ENCODE measurements at places on chromosomes 16 and 17.
A peak's percentile ranks its signal among the peaks of the same experiment; 100 is the strongest.

- no peak for DNase-seq
Measured at GRCh38 chr16:89046491-89046890, 47.2 kb upstream of the ACSF3 start.

DNA sequence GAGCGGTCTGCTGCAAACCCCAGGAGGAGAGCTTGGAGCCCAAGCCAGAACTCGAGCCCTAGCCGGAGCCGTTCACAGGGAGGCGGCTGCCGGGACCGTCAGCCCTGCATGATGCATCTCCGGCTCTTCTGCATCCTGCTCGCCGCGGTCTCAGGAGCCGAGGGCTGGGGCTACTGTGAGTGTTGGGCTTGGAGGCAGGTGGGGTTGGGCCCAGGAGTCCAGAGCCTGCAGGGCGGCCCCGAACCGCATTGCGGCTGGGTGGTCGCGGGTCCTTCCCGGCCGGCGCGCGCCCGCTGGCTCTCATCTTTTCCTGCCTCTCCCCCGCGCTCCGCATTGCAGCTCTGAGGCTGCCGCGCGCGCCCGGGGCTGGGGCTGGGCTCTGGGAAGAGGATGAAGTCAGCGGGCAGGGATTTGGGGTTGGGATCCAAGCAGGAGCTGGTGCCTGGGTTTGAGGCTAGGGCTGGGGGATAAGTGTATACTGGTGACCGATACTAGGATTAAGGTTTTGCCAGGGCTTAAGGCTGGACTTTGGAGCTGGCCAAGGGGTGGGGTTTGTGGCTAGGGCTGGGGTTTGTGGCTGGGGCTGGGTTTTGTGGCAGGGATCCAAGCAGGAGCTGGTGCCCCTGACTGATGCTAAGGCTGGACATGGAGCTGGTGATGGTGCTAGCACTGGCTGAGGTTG, 532 bp downstream of the CNTNAP1 start:
- no peak for DNase-seq

- DNase-seq, result no peak
Measured at GRCh38 chr17:56845934-56846333, 12.0 kb downstream of the DGKE start.

DNA sequence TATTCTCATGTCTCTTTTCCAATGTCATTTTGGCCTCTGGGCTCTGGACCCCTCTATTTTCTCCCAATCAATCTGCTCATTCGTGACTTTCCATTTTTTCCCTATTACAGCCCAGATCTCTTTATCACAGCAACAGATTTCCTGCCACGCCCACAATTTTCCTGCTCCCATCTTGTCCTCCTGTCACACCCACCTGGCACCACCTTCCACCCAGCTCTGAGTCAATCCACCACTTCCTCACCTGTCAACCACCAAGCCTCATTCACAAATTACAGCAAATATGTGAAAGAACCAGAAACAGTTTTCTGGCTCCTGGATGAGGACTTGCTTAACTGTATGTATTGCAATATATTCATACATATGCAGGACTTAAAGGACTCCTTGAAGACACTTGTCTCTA, 311.3 kb downstream of the GRIN2A start:
- no peak for DNase-seq

DNA sequence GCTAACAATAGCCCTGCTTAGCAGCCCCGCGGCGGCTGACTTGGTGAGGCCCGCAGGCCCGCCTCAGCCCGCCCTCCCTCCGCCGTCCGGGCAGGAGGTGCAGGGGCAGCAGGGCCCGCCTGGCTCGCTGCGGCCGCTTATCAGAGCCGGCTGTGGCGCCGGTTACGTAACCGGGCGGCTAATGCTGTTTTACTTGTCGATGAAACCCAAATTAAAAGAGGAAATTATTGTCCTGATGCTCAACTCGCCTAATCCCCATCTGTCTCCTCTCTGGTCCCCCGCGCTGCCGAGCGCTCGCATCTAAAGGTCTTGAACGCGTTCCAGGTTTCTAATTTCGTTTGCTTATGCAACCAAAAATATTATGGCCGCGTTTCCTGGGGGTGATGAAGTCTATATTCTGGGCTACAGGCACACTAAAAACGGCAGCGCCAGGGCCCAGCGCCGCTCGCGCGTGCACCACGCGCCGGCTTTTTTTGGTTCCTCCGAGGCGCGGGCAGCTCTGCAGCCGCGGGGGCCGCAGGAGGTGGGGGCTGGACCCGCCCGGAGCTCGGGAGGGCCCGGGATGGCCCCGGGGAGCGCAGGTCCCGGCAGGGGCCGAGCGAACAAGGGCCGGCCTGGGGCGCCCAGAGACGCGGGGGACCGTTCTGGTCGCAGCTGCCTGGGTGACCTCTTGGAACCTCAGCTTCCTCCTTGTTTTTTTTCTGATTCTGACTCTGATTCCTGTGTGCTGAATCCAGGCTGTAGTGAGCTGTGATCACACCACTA, 65.2 kb upstream of the TOB1 start:
- no peak for DNase-seq

DNA sequence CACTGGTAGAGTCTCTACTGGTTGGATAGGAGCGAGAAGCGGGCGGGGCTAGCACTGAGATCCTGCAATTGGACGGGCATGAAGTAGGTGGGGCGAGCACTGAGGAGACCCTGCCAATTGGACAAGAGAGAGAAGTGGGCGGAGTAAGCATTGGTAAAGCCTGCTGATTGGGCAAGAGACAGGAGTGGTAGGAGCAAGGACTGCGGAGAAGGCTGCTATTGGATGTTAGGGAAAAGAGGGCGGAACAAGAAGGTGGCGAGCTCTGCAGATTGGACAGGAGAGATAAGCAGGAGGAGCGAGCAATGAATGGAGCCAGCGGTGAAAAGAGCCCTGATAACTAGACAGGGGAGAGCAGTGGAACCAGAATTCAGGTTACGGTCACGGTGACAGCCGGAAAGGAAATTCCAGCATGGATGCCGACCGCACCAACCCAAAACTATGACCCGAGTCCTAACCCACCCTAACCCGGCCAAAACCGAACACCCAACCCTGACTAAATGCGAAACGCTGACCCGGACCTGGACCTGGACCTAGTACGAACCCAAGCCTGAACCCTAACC, 4.8 kb downstream of the SCGB1C2 start:
- no peak for DNase-seq

- DNase-seq, result no peak
Measured at GRCh38 chr16:9644258-9644657, 538.0 kb downstream of the GRIN2A start.

- no peak for DNase-seq
Measured at GRCh38 chr16:48608452-48608851, 1.5 kb downstream of the N4BP1 start.

DNA sequence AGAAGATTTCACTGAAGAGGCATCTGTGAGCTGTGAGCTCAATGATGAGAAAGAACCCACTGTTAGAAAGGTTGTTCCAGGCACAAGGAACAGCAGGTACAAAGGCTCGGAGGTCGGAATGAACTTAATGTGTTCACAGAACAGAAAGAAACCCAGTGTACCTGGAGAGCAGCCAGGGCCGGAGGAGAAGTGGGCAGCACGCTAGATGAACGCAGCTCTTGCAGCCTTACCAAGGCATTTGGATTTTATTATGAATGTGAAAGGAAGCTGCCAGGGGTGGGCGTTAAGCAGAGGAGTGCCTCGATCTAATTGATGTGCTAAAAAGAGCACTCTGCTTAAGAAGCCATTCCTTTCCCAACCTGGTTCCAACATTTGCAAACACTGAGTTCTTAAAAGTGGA, 19.0 kb downstream of the EEF2K start:
- no peak for DNase-seq

- DNase-seq, result no peak
Measured at GRCh38 chr16:64615630-64616280, 506.1 kb downstream of the CDH11 start.

DNA sequence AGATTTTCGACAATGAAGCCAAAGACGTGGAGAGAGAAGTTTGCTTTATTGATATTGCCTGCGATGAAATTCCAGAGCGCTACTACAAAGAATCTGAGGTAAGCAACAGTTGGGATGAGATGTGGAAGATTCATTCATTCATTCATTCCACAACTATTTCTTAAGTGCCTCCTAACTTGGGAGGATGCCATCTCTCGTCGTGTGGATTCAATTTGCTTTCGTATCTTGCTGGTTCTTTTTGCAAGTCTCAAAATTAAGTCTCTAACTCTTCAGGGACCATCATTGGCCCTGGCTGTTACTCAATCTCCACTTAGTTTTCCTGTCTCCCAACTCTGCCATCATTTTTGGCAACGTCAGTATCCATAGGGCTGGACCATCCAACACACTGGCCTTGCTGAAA, 85.6 kb upstream of the NOL11 start:
- no peak for DNase-seq

- no peak for DNase-seq
Measured at GRCh38 chr17:63181856-63182255, 215.8 kb downstream of the TANC2 start.

DNA sequence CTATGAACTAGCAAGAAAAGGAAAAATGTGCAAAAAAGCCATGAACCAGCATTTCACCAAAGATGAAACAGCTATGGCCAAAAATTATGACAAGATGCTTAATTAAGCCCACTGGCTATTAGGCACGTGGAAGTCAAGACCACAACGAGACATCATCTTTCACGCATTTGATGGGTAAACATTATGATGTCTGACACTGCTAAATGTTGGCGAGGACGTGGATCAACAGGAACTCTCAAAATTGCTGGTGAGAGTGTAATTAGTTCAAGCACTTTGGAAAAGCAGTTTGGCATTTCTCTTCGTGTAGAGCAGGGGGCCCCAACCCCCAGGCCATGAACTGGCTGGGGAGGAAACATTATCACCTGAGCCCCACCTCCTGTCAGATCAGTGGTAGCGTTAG, 39.6 kb upstream of the ADGRG1 start:
- no peak for DNase-seq

GRCh38 chr16:52422307-52422706, 124.6 kb downstream of the TOX3 start:
- no peak for DNase-seq

DNA sequence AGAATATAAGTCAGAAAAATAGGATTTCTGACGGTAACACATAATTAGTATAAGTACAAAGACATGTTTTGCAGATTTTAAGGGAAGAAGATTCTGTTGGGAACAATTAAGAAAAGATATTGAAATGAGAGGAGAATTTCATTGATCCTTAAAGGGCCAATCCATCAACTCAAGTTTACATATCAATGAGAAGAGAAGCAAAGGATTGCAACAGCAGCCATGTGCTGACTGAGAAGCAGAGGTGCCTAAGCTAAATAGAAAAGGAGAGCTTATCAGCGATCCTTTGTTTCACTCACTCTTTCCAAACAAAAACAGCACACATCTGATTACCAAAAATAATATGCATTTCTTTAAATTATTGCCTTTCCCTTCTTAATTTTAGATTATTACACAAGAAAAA, 94.6 kb downstream of the ITFG1 start:
- no peak for DNase-seq

GRCh38 chr17:43389046-43389947, 9.5 kb upstream of the ARL4D start:
- peak; percentile 49 for DNase-seq

- no peak for DNase-seq
Measured at GRCh38 chr17:38510421-38511149, 82.3 kb downstream of the ARHGAP23 start.

GRCh38 chr17:17525311-17525710, 29.1 kb upstream of the RASD1 start:
- DNase-seq, result no peak

DNA sequence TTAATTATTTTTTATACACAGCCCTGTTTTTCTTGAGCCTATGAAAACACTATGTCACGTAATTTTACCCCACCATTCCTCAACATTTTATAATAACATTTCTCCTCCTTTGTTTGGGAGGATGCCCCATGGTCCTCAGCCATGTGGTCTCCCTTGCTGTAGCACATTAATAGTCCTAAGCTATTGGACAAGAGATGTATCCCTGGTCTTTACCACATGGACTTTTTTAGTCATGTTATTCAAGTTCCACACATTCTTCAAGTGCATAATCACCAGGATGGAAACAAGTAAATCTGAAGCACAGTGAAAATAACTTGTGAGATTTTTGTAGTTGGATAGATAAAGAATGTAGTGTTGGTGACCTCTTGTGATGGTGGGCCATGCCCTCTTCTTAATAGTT, 2.0 kb upstream of the KRTAP2-3 start:
- no peak for DNase-seq

GRCh38 chr17:9306086-9306485, 269.5 kb downstream of the STX8 start:
- no peak for DNase-seq

DNA sequence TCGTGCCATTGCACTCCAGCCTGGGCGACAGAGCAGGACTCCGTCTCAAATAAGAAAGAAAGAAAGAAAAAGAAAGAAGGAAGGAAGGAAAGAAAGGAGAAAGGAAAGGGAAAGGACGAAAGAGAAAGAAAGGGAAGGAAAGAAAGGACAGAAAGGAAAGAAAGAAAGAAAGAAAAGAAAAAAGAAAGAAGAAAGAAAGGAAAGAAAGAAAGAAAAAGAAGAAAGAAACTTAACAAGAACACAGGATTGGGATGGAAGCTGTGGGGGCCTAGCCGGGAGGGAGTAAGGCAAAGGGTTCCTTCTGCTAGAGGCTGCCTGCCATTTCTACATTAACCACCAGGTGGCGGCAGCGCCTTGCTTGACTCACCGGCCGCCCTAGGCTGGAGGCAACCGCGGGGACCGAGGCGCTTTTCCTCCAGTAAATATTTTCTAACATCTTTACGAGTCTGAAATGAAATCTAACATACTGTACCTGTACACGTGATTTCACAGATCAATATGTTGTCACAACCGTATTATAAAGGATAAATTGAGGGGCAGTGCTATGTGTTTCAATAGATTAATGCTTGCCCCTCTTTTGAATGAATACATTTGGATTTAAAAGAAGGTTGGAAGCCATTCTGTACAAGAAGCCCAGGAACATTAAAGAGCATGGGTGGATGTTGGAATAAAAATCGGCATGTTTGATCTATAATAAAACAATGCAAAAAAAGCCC, 6.1 kb downstream of the GJD3 start:
- peak; percentile 75 for DNase-seq

GRCh38 chr16:51532551-51532950, 381.5 kb upstream of the SALL1 start:
- DNase-seq, result no peak

GRCh38 chr17:64024215-64024654, 3.8 kb upstream of the ICAM2 start:
- DNase-seq, result no peak

GRCh38 chr16:64846966-64847365, 274.9 kb downstream of the CDH11 start:
- no peak for DNase-seq

DNA sequence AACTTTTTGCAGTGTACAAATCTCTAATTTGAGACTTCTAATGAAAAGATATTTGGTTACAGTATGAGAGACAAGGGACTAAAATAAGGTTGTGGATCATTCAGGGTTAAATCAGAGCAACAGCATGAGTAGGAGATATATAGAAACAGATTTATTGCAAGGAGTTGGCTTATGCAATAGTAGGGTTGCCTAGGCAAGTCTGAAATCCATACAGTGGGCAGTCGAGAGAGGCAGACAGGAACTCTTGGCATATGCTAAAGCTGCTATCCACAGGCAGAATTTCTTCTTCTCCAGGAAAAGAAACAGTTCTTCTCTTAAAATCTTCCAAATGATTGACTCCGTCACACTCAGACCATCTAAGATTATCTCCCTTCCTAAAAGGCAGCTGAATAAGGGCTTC, 500.8 kb downstream of the MAF start:
- no peak for DNase-seq
